ENCODE measurements at places on chromosomes 4 and X.

DNA sequence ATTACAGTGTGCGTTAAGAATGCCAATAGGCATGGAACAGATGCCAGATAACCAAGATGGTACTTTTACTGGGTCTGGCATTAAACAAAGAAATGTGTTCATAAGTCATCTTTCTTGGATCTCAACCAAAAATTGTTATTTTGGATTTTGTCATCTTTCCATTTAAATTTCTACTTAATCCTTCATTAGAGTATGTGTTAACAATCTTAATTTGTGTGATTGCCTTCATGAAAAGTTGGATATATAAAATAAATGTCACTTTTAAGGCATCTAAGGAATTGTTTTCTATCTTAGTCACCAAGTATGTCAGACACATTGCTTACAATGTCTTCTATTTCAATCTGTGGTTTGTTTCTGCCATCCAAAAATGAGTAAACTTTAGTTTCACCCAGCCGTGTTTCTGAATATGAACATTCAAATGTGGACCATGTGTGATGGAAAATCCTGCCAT, 87.5 kb downstream of the PALLD start:
- DNase-seq, result no peak

DNA sequence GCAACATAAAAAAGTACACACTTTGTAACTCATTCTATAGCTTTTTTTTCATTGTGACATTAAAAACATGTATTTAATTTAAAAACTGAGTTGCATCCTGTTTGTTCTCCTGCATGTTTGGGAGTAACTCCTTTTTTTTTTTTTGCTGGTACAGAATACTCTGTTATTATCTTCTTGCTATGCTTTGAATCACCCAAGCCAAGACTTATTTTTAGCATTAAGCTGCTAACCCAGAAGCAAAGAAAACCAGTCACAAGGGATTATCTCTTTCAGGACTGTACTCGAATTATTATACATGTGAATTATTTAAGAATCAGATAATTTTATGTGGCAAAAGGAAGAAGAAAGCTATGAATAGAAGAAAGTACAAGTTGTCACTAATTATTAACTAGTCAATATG, 194.9 kb downstream of the ADAMTS3 start:
- no peak for DNase-seq

GRCh38 chrX:7972586-7972985, 45.4 kb upstream of the PNPLA4 start:
- no peak for DNase-seq

DNA sequence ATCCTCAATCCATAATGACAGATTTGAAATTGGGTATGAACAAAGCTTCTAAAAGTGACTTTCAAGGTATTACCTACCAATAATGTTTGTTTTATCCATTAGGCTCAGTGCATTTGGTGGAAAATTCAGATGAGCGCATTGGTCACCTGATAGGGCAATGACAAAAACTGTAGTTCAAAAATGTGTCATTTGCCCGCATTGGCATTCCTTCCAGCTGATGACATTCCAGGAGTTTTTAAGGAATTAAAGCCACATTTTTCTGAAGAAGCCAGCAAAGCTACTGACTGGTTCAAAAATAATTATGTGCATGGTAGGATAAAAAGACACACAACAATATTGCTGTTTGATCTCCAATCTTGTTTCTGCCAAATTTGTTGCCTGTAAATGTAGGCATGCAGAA, 473.4 kb upstream of the CPEB2 start:
- DNase-seq, result no peak
